Activated CD8-positive, alpha-beta memory T cell treated with anti-CD3 and anti-CD28 coated beads for 4 hours (primary cell): ENCODE measurements at places on chromosomes 16 and 17.

- DNase-seq = no peak
Observed at GRCh38 chr17:61351745-61352407, 47.8 kb upstream of the TBX2 start.

GRCh38 chr17:58626905-58627304 is 64.9 kb downstream of the TEX14 start:
- DNase-seq = no peak

GRCh38 chr17:41868568-41868967 is 3.3 kb upstream of the KLHL11 start:
- no peak for DNase-seq

DNA sequence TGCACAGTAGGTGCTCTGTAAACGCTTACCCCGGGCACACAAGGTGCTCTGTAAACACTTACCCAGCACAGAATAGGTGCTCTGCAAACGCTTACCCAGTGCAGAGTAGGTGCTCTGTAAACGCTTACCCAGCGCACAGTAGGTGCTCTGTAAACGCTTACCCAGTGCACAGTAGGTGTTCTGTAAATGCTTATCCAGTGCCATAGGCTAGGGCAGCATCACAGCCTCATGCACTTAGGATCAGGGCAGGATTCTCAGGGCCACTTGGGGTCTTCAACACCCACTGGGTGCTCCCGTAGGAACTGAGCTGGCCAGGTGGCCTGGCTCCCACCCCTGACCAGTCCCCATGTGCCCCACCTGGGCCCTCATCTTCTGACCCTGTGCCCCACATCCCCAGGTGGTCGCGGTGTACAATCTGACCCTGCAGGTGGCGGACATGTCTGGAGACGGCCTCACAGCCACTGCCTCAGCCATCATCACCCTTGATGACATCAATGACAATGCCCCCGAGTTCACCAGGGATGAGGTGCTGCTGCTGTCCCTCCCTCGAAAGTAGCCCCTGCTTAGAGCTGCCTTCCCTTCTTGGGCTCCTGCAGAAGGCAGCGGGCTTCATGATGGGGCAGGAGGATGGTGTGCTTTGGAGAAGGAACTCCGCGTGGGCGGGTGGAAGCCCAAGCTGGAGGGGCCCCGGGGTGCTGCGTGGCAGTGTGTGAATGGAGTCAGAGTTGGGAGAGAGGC is 13.1 kb downstream of the SLC22A31 start:
- no peak for DNase-seq

GRCh38 chr17:73748508-73748907 is 104.3 kb upstream of the SDK2 start:
- DNase-seq = no peak

DNA sequence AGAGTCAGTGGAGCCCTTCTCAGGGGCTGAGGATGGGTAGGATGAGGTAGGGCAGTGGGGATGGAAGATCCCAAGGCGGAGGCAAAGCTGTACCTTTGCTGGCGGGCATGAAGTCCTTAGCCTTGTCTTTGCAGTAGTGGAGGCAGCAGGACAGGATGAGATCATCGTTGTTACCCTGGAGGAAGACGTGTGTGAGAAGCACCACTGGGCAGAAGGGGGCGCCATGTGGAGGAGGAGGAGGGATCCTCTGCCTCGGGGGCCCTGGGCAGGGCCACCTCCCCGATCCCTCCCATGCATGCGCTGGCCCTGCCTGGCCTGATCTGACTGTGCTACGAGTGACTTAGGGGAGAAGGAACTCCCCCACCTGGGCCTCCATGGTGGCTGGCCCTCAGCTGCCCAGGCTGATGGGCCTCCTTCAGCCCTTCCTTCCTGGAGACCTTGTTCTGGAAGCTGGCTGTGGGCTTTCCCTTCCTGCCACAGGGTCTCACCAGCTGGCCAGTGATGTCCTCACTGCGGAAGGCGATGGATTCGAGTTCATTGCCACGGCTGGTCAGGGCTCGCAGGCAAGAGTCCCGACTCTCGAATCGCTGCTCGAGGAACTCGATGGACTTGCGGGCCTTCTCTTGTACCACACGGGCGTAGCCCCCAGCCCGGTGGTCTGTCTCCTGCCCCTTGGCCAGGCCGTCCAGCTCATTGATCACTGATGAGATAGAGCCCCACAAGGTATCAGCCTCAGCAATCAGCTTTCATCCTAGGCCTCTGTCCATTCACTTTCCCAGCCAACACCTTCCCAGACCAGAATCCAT is 10.3 kb downstream of the HIC1 start:
- DNase-seq = no peak

DNA sequence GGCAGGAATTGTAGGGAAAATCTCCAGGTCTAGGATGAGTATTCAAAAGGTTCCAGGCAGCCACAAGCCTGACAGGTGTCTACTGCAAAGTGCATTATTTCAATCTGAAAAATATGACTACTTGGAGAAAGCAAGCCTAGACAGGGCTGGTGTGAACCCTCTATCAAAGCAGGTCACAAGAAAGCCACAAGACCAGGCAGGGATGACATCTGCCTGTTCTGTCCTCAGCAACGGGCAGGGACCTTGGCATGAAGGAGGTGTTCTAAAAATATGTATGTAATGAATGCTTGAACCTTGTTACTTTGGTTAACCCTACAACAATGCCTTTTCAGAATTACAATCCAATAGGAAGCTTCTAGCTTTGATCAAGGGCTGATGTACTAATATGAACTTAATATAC is 1.2 kb upstream of the COX6A2 start:
- DNase-seq = no peak

DNA sequence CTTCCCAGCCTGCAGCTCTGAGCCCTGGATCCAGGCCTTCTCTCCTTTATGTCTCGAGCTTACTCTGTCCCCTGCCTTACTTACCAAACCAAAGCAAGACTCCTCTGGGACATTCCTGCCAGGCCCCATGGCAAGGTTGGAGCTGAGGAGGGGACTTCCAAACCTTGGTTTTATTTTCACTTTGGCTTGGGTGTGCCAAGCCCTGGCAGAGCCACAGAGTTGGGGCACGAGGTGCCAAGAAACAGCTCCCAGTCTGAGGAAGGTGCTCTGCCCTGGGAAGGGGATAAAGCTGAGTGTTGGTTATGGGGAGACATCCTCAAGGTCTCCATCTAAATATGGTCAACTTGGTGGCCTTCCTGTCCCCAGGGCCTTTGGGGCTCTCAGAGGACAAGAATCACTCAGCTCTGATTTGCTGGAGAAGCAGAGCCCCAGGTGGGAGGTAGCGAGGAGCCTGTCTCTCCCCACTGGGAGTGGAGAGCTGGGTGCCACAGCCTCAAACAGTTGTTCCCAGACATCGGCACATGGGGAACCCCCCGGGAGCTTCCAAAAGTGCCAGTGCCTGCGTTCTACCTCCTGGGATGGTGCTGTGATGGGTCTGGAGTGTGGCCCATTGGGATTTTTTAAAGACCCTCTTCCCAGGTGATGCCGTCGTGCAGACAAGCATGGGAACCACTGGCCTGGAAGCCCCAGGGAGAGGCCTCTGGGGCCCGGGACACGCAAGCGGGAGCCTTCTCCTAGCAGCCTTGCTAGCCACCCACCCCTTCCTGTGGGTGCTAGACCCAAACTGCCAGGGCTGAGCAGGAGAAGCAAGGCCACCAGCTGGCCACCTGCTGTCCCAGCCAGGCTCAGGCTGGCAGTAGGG is 10.3 kb downstream of the NLRC5 start:
- DNase-seq = no peak

DNA sequence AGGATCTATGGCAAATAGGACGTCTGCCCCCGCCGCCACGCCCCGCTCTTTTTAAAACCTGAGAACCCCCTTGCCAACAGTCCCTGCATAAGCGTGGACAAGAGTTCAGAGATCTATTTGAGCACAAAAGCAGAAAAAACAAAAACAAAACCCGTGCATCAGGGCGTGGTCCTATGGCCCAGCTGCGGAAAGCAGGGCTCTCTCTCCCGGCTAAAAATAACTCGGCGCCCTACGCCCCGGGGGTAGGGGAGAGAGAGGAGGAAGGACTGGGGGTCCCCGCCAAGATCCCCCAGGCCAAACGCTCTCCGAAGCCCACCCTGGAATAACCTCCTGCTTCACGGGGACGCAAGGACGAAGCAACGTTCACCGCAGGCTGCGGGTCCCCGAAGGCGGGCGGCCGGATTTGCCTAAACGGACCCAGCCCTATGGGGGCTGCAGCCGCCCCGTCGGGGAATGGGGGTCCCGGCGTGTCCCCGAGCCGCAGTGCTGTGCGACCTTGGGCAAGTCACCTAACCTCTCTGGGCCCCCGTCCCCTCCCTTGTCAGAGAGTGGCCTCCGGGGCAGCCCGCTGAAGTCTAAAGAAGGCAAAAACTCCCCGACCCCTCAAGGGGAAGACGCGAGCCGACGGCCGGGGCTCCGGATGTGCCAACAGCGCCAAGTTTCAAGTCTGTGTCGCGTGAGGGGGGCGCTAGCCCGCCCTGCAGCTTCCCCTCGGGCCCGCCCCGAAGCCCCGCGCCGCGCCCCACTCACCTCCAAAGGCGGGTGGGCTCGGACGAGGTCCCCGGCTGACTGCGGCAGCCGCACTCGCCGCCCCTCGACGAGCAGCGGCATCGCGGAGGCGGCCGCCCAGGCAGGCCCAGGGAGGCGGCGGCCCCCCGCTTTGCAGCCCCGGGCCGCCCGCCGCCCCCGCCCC is 477 bp downstream of the NTAN1 start:
- peak; percentile 46 for DNase-seq

GRCh38 chr17:50957600-50958575 is 91.7 kb upstream of the TOB1 start:
- no peak for DNase-seq

- DNase-seq = no peak
Observed at GRCh38 chr16:53664724-53665345, 38.8 kb downstream of the RPGRIP1L start.

DNA sequence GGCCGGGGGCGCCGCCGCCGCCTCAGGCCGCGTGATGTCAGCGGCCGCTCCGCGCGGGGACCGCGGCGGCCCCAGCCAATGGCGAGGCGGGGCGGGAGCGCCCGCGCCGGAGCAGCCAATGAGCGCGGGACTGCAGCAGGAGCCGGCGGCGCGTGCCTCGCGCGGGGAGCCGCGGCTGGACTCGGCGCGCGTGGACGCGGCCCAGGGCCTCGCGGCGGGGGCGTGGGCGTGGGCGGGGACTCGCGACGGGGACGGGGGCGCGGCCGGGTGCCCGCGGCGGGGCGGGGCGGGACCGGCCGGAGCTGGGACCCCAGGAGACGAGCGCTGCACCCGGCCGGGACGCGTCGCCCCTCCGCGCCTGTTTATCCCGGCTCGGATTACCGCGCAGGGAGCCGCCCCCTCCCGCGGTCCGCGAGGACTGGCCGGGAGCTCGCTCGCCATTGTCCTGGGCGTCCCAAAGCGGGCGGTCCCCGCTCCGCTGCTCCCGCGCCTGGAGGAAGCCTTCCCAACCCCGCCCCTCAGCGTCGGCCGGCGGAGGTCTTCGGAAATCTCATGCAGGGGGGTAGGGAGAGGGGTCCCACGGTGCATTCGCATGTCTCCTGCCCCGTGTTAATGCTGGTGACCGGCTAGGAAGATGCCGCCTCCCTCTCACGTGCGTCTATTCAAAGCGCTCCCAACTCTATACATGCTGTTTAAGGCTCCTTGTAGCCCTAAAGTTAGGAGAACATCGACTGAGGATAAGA is at the start of gene RNF157:
TSS of gene RNF157 (minus strand) at position 33 of the 743 bp plus-strand sequence. CDS start 253 bp downstream, outside the sequence.
- no peak for DNase-seq

DNA sequence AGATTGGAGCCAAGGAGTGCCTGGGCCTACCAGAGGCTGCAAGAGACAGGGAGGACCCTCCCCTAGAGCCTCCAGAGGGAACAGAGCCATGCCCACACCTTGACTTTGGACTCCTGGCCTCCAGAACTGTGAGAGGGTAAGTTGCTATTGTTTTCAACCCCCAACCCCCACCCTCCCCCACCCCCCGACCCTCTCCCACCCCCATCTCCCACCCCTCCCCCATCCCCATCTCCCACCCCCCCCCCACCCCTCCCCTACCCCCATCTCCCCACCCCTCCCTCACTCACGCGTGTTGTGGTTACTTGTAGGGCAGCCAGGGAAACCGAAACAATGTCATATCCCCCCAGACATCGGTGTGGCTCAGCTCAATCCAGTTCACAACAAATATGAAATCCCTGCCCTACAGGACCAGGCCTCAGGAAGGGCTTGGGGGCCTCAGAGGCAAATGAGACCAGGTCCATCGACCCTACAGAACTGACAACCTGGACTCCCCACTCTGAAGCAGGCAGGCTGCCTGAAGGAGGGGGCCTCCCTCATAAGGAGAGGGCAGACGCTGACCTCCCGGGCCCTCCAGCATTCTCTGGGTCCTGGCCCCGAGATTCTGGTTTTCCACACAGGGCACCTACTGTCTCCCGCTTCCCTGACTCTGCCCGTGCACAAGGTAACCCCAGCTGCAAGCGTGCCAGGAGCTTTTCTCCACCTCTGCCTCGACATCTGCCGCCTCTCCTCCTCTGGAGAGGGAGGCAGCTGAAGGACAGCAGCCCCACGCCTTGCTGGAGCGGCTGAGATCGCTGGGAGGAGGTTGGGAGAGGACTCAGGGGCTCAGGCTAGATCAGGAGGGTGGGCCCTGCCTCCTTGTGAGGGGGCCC is 3.0 kb upstream of the ZCCHC14 start:
- DNase-seq = no peak

GRCh38 chr16:70158261-70158939 is 15.2 kb upstream of the CLEC18C start:
- no peak for DNase-seq

DNA sequence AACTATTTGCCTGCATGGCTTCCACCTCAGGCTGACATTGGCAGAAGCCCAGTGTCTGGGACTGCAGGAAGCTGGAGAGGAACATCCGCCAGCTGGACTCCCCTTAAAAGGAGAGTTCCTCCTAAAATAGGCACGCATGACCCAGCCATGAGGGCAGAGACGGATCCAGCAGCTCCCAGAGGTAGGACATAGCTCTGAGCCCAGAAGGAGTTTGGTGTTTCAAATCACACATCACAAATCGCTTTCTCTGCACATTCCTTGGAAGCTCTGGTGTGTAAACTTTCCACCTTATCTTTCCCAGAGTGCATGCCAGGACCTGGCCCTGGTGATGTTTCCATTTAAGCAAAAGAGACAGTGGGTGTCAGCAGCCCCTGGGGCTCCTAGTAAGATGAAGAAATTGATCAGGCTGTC is 231.1 kb upstream of the CDH5 start:
- no peak for DNase-seq

DNA sequence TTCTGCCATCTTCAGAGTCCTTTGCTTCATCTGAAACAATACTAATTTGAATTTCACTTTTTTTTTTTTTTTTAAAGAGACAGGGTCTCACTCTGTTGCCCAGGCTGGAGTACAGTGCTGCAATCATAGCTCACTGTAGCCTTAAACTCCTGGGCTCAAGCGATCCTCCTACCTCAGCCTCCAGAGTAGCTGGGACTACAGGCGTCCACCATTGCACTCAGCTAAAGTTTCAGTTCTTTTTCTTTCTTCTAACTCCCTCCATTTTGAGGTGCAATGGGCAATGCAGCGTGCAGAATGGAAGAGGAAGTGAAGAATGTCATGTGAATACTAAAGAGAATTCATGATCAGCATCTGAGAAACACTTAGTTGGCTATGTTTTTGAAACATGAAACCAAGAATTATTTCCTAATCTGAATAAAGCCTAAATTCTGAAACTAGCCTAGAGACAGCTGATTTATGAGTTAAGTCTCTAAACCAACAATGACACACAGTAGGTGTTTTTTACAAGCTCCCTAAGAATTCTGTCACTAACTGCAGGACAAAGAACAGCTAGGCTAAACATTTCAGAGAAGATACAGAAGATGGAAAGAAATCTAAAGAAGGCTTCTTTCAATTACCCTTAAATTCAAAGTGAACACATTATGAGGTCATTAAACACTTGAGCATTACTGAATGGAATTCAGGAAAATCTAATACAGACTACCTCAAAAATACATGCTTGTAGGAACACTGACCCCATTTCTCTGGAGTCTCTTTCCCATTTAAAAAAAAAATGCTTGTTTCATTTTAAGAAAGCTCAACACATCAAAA is 21.0 kb downstream of the SNN start:
- no peak for DNase-seq

GRCh38 chr16:89345642-89346150 is 128.2 kb downstream of the ZNF778 start:
- DNase-seq = no peak
